ENCODE measurements at places on chromosomes 12 and 14.

- DNase-seq: no peak
Measured at GRCh38 chr12:10891937-10892336, 7.9 kb upstream of the PRH1 start.

DNA sequence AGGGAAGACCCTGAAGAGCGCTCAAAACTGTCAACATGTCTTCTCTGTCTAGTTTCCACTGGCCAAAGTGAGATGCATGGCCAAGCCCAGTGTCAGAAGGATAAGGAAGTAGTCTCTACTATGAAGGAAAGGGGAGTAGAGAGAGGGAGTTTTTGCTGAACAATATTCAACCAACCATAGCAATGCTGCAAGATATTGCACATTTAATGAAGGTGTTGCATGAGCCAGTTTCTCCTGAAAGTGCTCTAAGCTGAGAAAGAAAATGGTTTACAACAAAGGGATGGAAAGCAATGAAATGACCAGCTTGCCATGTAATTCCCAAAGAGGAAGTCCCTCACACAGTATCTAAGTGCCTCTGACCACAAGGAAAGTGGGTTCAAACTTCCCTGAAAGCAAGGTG is 40.0 kb upstream of the NID2 start:
- no peak for DNase-seq

GRCh38 chr12:74722709-74723108 is 185.1 kb downstream of the ATXN7L3B start:
- no peak for DNase-seq

GRCh38 chr12:123984903-123985302 is 11.9 kb downstream of the ZNF664 start:
- no peak for DNase-seq

GRCh38 chr12:66152732-66153131 is 17.1 kb downstream of the TMBIM4 start:
- DNase-seq: no peak

- DNase-seq: no peak
Measured at GRCh38 chr14:69387311-69387710, 10.8 kb downstream of the ERH start.

GRCh38 chr12:49507139-49507538 is 31.7 kb upstream of the KCNH3 start:
- DNase-seq: no peak

DNA sequence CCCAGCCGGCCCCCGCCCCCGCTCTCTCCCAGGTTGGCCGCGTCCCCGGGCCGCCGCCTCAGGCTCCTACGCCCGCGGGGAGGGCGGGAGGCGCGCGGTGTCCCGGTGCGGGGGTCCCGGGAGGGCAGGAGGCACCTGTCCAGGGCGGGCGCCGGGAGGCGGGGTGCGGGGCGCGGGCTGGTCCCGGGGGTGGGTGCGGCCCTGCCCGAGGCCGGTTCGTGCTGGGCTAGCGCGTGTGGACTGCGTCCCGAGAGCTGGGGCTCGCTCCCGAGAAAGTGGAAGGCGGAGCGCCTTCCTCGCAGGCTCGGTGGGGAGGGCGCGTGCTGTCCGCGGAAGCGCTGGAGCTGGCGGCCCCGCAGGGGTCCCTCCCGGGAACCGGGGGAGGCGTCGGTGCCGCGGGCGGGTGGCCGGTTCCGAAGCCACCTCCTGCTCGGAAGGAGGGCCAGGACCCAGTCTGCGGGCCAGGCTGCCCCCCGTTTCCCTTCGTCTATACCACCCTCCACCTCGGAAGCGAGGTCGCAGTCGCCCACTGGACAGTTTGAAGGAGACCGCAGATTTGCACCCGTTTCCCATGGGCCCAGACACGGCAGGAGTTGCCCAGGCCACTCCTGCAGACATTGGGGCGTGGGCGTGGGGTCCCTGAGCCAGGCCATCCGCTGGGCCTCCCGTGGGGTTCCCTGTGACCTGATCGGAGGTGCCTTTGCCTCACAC is 636 bp downstream of the ZFYVE21 start:
- no peak for DNase-seq

DNA sequence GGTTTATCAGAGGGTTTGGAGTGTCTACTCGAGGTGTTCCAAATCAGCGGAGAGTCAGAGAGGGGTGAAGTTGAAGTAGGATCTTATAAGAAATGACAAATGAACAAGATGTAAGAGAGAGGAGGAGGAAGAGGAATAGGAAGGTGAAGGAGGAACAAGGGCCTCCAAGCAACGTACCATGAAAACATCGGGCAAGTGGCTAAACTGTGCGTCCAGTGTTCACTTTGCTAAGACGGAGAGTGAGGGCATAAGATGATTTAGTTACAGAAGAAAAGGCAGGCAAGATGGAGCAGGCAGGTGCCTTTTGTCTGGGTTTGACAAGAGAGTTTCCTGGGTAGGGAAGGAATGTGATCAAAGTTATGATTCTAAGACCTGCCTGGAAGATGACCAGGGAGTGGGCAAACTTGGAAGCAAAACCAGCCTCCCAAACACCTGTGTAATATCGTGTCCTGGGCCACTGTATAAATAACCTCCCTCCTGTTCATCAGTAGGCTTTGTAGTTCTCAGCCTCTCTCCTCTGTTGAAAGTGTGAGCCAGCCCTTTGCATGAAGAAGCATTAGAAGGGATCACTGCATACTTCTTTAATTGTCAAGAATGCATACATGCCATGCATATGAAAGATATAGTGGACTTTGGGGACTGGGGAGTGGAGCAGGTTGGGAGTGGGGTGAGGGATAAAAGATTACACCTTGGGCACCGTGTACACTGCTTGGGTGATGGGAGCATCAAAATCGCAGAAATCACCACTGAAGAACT is 111.4 kb downstream of the ZFP36L1 start:
- no peak for DNase-seq

DNA sequence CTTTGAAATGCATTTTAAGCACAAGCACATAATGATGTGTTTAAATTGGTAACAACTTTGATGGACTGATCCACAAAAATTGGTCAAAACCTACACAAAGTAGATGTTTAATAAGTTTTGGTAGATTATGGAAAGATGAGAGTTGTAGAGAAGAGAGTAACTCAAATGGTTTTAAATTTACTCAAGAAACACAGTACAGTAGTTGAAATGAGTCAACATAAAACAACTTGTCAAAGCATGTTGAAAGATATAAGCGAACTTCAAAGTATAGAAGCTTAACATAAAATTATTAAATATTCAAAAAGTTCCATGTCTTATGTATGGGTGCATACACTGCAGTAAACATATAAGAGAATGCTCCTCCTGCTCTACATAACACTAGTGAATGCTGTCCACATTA is 49.4 kb downstream of the KITLG start:
- no peak for DNase-seq

DNA sequence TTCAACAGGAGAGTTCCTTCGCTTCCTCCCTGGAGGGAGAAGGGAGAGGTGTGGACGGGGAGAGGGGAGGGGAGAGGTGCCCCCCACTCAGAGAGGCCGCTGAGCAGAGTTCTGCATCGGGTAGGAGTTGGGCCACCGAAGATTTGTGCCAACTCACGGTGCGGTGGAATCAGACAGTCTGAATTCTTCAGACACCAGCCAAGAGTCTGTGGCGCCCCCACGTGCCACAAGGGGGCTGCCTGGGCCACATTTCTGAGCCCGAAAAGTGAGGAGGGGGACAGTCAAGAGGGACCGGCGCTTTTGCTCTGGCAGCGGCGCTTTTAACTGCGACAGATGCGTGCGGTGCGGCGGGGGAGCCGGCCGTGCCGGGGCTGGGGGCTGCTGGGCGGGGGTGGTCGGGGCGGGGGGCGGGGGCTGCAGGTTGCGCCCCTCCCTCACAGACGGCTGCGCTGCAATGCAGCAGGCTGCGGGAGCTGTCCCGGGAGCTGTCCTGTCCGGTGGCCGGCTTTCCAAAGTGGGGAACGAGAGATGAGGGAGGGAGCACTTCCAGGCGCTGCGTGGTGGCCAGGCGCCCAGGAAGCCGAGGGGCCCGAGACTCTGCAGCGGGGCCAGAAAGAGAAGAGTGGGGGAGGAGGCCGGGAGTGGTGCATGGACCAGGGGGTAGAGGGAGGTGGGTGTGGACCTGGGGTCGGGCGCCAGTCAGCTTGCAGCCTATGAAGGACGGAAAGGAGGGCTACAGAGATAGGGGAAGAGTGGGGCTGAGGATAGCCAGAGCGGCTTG is 975 bp upstream of the RTL1 start:
- no peak for DNase-seq

GRCh38 chr12:3277306-3277943 is 200.2 kb downstream of the TSPAN9 start:
- DNase-seq: no peak

- DNase-seq: no peak
Measured at GRCh38 chr14:54121466-54122027, 164.9 kb upstream of the BMP4 start.

DNA sequence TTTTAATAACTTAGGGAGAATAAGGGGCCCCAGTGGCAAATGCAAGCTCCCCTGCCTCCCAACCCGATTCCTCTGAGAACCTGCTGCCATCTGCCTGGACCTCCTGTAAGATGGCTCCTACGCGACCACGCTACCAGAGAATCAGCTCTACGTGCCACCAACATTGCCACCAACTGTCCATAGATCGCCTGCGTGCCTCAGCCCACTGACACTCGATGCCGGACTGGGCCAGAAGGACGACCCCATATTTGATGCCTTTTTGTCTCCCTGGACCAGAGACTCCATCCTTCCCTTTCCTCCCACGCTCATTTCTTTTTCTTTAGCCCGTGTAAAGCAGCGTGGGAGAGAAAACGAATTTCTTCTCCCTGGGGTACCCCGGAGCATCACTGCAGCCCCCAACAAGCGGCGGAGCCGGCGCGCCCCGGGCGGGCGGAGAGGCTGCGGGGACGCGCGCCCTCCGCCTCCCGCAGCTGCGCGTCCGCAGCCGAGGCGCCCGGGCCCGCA is 565 bp upstream of the KLHL42 start:
- peak; percentile 7 for DNase-seq

- DNase-seq: no peak
Measured at GRCh38 chr12:45989287-45989686, 1.1 kb downstream of the SCAF11 start.

DNA sequence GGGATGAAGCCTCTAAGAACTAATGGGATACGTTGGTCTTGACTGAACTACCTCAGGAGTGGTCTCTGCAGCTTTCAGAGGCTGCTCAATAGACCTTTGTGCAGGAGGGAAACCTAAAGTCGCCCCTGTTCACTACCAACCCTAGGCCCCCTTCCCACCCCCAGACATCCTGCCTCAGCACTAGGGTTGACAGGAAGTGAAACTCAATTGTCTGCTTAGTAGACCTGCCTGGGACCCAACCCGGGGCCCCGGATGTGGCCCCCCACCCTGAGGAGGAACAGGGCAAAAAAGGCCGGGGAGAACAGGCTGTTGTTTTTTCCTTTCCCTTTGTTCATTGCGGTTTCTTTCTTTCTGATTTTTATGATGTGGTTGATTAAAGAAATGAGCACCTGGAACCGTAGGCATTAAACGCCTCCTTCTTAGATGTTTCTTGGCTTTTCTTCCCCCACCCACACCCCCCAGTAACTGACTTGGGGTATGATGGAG is 1.6 kb upstream of the DGKA start:
- DNase-seq: no peak

Data from NCI-H1105 (cell line).